ENCODE measurements at places on chromosomes 13 and 19.
A peak's percentile ranks its signal among the peaks of the same experiment; 100 is the strongest.

DNA sequence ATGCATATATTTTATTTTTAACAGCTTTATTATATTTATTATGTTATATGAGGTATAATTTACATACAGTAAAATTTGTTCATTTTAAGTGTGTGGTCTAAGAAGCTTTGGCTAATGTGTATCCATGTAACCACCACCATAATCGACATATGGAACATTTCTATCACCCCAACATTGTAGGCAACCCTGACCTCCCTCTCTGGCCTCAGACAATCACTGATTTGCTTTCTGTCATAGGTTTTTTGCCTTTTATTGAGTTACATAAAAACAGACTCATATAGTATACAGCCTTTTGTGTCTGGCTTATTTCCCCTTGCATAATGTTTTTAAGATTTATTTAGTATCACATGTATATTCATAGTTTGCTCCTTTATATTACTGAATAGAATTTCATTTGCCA is 90.7 kb upstream of the KL start:
- DNase-seq = no peak

GRCh38 chr13:36358175-36358718 is 12.1 kb upstream of the SPART start:
- no peak for DNase-seq

- no peak for DNase-seq
Observed at GRCh38 chr13:39565036-39565949, 37.7 kb downstream of the LHFPL6 start.

GRCh38 chr13:80612804-80613203 is 271.9 kb upstream of the SPRY2 start:
- no peak for DNase-seq

GRCh38 chr13:106521095-106521799 is 14.2 kb downstream of the EFNB2 start:
- DNase-seq = no peak

DNA sequence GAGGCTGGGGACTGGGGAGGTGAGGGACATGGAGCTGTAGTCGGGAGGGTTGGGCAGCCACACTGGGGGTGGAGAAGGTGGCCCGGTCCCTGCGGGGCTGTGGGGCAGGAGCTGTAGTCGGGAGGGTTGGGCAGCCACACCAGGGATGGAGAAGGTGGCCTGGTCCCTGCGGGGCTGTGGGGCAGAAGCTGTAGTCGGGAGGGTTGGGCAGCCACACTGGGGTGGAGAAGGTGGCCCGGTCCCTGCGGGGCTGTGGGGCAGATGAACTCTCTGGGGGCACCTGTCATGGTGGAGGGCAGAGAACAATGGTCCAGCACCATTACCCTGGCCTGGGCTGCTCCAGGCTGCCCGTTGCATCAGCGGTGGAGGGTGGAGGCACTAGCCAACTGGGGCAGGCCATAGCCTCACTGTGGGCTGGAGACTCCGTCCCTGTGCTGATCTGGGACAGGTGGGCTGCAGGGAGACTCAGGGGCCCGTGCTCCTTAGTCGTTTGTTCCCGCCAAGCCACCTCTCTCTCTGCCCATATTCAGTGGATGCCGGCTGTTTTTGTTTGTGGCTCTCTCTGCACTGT is 51.4 kb downstream of the ATP11A start:
- no peak for DNase-seq

GRCh38 chr13:59099182-59099974 is 1064.3 kb downstream of the DIAPH3 start:
- no peak for DNase-seq

DNA sequence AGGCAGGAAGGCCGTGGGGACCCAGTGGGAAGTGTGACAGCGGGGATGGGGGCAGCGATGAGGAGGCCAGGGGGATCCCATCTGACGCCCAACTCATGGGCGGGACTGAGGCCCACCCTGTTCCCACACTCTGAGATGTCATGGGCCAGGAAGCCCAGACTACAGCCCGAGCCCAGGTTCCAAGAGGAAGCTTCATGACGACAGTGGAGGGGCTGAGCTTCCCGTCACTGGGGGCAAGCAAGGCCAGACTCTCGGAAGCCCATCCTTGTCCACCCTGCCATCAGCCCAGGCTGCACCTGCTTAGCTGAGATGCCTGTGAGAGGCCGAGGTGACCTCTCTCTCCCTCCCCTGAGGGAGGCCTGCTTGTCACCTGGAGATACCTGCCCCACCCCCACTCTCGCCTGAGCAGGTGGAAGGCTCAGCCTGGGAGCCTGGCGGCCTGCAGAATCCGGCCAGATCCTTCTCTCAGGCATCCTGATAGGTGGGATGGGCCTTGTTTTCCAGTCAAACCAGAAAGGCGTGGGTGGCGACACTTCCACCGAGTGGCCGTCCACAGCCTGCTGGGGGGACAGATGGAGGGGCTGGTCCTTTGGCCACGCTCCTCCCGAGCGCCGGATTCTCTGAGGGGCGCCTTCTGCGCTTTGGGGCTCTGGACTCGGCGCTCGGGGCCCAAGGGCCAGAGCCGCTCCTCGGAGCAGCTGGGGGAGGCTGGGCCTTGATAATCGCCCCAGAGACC is 4.8 kb downstream of the ZBTB7A start:
- DNase-seq = no peak

- DNase-seq = no peak
Observed at GRCh38 chr13:108283110-108283509, 13.6 kb downstream of the TNFSF13B start.

GRCh38 chr13:41032691-41033376 is 13.7 kb upstream of the ELF1 start:
- DNase-seq = no peak

GRCh38 chr19:6250024-6250615 is 29.7 kb downstream of the MLLT1 start:
- DNase-seq = no peak

- DNase-seq = no peak
Observed at GRCh38 chr13:66430269-66430668, 799.9 kb downstream of the PCDH9 start.

- no peak for DNase-seq
Observed at GRCh38 chr13:107006661-107007060, 438.7 kb upstream of the ARGLU1 start.

- DNase-seq = peak; percentile 85
Observed at GRCh38 chr19:8252922-8253589, 43.9 kb downstream of the CERS4 start.

DNA sequence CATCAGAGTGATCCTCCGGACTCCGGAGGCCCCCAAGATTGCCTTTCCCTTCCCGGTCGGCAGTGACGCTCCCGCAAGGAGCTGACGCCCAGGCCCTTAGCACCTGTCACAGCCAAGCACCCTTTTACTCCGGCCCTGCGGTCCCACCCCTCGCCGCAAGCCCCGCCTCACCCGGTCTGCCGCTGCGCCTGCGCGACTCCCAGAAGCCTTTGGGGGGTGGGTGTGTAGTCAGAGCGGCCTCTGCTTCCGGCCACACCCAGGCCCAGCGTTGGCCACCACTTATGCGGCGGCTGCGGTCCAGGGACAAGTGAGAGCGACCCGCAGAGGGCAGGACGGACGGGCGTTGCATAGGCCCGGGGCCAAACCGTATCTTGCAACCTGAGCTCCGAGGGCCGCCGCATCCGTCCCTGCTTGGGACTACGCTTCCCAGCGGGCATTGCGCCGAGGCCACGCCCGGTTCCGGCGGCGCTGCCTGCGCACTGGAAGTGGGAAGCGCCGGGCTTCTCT is 441 bp upstream of the ZFP28 start:
- DNase-seq = peak; percentile 91

DNA sequence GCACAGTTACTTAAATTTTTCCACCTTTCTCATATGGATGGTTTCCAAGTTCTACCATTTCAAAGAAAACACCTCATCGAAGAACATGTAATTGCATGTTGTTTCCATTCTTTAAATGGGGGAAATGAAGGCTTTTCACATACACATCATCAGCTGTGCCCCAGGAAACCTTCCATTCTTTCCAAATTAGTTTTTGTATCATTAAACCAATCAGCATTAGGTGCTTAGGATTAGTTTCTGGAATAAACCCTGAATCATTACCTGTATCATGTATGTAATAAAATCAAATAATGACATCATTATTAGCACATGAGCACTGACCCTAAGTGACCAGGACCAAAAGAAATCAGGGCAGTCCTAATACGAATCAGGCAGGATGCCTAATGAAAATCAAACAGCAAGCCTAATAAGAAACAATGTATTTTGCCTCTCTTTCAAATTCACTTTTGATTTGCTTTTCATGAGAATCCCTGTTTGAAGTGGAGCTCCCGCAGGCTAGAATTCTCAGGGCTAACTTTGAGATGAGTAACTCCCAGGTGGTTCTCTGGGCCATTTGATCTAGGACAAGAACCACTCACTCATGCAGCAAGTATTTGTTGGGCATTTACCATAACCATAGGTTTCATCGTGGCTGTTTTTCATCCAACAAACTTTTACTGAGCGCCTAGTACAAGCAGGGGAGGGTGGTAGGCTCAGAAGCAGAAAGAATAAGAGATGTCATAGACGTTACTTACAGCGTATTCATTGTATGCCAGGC is 89.2 kb downstream of the MZT1 start:
- no peak for DNase-seq

- DNase-seq = no peak
Observed at GRCh38 chr13:51958217-51958547, 53.1 kb downstream of the ATP7B start.

- DNase-seq = peak; percentile 10
Observed at GRCh38 chr13:41271456-41272285, 8.3 kb upstream of the MTRF1 start.

All from activated naive CD8-positive, alpha-beta T cell treated with anti-CD3 and anti-CD28 coated beads, Interleukin-2, amount 50 U/mL, for 24 hours (primary cell).